GM18507 (cell line): ENCODE measurements at places on chromosomes 16 and 17.

GRCh38 chr17:22242472-22242871 lies 550.1 kb downstream of the KCNJ18 start:
- DNase-seq = no peak

DNA sequence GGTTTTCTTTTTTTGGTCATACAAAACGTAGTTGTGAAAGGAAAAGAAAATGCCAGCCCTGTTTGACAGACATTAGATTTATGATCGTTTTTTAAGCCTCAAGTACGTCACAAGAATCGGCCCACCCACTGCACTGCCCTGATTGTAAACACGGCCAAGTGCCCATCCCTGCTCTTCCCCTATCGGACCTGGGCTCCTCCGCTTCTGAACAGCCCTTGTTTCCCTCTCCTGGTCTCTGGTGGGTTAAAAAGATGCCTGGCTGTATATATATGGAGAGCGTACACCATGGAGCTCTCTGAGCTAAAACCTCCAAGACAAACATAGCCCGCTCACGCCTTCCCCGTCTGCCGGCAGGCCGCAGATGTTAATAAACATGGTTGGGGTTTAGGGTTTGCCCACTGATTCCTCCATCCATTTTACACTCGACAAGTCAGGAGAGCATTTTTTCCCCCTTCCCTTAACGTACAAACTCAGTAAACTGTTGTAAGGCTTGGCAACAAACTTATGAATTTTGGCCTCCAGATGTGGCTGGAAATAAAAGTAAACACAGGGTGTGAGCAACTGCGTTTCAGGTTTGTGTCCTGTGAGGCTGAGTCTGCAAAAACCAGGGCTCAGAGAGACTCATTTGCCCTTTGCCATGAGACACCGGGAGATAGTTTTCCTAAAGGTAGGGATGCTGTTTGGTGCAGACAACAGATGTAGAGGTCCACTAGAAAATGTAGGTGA lies 325.9 kb downstream of the SOX9 start:
- DNase-seq = no peak

GRCh38 chr17:77370586-77370985 lies 229.8 kb downstream of the SEC14L1 start:
- no peak for DNase-seq

GRCh38 chr17:82105882-82106687 lies 8.0 kb upstream of the FASN start:
- DNase-seq = peak; percentile 82

- DNase-seq = no peak
These were observed 92.4 kb downstream of the CBLN1 start for GRCh38 chr16:49189286-49189685.

DNA sequence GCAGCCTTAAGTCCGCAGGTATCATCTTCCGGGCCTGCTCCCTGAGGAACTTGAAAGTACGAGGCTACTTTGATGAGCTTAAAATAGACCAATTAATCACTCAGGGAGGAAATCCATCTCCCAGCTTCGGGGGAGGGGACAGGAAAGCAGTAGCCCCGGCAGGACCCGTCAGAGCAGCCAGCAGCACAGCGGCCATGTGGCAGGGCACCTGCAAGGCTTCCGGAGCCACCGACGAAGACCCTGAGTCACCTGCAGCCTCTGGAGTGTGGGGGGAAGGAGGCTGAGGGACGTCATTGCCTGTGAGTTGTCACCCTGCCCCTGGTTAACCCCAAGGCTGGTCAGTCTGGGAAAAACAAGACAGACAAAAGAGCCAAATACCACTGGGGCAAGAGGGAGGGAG lies 4.4 kb upstream of the CYB561 start:
- DNase-seq = no peak

DNA sequence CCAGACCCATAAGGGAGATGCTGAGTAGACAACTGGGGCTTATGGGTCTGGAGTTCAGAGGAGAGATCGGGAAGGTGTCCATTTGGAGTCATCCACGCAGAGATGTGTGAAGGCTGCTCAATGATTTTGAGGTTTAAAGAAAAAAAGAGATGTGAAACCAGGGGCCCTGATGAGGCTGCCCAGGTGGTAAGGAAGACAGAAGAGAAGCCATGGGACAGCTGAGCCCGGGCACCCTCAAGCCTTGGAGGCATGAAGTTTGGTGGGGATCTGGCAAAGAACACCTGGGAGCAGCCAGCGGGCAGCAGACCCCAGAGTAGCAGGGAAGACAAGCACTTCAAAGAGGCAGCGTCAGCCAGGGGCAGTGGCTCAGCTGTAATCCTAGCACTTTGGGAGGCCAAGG lies 20.8 kb upstream of the MYO15B start:
- no peak for DNase-seq

- DNase-seq = no peak
These were observed 1.3 kb downstream of the RBBP6 start for GRCh38 chr16:24540602-24541210.

DNA sequence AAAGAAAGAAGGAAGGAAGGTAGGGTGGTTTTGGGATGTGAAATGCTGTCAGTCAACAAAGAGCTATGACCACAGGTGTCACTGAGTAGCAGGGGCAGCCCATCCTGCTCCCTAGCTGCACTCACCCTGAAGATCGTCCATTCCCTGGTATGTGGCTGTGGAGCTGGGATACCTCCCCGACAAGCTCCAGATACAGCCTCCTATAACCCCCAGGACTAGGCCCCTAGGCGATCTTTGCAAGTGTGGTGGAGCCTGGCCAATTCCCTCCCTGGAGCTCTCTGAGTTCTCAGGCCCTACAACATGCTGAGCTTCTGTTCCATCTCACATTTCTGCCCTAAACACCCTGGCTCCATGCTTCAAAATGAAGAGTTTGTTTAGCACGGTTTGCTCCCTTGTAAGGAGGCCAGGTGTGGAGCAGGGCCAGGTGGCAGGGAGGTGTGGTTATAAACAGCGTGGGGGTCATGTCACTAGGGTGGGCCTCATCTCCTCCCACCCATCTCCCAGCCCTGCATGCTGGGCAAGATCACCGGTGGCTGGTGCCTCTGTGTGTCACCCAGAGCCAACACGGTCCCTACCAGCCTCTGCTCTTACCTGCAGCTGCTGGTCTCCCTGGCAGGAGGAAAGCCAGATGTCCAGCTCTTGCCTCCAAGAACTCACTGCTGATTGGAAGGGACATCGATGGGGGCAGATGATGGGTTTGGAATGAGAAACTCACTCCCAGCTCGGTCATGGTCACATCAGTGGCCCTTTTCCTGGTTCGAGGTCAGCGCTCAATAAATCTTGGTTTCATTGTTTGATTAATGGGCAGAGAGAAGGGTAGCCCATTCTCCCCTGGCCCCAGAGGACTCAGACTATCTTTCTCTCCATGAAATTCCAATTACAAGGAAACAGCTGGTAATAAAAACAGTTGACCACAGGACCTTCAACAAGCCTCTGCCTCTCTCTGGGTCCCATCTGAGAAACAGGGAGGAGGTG lies 511.0 kb upstream of the CDH5 start:
- no peak for DNase-seq

DNA sequence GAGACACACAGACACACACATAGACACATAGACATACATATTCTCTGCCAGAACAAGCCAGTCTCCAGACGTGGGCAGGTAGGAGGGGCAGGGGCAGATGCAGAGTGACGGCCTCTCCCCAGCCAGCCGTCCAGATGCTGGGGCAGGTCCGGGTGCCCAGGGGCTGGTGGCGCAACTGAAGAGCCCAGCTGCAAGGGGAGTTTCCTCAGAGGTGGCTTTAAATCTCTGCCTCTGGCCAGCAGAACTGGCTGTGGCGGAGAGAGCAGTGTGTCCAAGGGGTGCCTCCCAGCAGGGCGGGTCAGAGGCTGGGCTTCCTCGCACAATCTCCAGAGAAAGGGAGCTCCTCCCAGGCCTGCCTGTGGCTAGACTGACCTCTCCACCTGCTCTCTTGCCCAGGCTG lies 9.4 kb upstream of the GCGR start:
- DNase-seq = no peak

DNA sequence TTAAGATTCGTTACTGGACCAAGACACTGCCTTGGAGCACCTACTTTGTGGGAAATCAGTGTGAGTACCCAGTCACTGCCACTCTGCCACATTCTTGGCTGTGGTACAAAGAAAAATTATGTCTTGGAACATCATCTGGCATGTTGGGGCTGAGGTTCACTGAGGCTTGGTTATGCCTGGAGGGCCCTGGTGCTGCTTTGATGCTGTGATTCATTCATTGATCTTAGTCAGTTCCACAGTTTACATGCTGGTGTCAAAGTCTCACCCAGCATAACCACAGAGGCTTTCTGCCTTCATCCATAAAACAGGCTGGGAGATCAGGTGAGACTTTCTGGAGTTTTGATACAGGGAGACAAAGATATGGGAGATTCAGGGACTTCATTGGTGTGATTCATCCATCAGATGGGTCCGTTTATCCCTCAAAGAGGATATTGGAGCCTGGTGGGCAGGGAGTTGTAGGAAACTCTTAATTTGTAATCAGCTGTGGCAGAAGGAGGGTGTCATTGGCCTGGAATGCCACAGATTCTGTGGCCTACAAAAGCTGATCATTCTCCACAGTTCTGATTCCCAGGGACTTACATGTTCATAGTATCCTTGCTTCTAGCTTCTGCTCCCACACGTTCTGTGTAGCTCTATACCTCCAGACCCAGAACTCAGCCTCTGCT lies 322.5 kb downstream of the PMP22 start:
- DNase-seq = no peak

DNA sequence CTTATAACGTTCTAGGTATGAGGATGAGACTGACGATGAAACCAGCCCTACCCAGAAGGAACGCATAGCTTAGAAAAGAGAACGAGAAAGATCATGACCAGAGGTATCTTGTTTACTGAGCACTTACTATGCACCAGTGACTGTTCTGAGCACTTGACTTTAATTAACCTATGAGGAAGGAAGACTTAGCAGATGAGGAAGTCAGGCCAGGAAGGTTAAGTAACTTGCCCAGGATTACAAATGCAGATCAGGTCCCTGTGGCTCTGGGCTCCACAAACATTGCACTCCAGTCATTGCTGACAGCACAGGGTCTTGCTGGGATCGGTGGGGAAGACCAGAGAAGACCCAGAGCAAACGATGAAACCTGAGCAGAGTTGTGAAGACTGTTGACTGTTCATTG lies 7.1 kb downstream of the KRT13 start:
- no peak for DNase-seq

DNA sequence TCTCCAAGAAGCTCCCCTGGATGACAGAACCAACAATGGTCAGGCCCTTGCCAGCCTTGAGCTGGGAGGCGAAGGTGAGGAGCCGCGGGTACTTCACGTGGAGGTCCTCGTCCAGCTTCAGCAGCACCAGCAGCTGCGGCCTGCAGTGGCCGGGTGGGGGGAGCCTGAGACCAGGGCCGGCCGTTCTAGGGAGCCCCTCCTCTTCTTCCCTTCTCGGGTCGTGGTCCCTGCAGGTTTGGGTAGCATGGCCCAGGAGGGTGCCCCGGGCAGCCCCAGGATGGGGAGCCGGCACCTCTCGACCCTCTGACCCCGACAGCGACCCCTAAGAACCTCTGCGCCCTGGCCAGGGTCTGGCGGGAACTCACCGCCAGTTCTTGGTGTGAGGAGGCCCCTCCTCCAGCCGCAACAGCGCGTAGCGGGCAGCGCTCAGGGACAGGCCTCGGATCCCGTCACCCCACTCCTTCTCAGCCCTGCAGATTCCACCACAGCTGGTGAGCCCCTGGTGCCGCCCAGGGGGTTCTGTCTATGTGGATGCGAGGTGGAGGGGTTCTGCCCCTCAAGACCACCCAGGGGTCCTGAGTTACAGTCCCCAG lies 3.1 kb upstream of the LCAT start:
- DNase-seq = no peak

DNA sequence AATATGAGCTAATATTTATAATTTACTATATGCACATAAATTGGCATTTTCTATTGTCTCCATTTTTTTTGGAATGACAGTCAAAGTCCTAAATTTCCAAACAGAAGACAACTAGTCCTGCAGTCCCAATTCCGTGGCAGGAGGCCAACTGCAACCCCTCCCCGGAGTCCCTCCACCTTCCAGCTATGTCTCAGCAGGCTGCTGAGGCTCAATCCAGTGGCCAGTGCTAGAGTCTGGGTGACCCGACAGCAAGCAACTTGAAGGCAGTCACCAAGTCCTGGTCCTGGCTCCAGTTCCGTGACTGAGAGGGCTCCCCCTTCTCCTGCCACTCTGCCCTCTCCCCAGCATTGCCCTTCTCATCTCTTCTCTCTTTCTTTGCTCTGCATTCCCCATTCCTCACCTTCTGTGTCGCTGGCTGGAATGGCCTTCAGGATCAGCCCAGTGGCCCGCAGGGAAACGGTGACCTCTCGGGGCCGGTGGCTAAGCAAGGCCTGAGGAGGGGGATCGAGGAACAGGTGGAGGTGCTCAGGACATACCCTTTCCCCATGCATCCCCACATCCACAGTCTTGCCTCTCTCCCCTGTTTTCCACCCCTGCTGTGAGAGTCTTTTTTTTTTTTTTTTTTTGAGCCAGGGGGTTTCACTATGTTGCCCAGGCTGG lies 22.4 kb upstream of the MFSD6L start:
- no peak for DNase-seq

- no peak for DNase-seq
These were observed 634.6 kb upstream of the SOX9 start for GRCh38 chr17:71486261-71486660.

DNA sequence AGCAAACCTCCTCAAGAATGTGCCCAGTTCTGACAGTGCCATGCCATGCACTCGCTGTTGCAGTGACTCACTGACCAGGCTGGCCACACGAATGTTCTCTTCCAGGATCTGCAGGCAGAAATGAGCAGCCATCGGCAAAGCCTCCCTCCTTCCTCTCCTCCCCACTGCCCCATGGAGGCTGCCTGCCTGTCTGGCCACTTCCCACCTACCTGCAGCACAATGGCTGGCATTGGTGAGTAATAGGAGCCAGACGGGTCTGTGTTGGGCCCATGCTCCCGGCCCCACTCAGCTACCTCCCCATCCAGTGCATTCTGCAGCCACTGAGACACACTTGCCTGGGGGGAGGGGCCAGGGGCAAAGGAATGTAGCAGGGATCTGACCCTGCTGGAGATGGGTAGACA lies 2.8 kb upstream of the MATCAP1 start:
- DNase-seq = no peak

GRCh38 chr17:61833536-61834193 lies 29.7 kb downstream of the BRIP1 start:
- no peak for DNase-seq

- DNase-seq = no peak
These were observed 111.6 kb upstream of the HAS3 start for GRCh38 chr16:68993885-68994284.

- no peak for DNase-seq
These were observed 7.7 kb upstream of the CIBAR2 start for GRCh38 chr16:85120006-85120340.

DNA sequence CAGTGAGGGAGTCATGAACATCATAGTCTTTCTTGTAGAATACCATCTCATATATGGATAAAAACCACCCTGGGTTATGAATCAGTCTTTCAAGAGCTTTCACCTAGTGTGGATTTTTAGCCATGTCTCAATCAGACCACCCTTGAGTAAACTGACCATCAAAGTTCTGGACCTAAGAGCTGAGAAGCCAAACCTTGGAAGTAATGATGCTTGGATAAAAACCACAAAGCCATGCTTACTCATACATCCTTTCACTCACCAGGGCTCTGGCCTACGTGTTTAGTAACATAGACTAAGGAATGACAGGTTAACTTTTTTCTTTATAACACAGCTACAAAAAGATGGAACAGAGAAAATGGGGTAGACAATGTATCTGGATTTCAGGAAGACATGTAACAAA lies 167.2 kb downstream of the STX8 start:
- DNase-seq = no peak
